Germinal center (tissue), 1 donor: ENCODE measurements at places on chromosomes 5 and 9.

- no peak for DNase-seq
Measured at GRCh38 chr9:123044586-123044985, 11.1 kb downstream of the GPR21 start.

- DNase-seq: no peak
Measured at GRCh38 chr9:2663461-2664173, 42.0 kb downstream of the VLDLR start.

- DNase-seq: no peak
Measured at GRCh38 chr9:109743696-109744095, 36.3 kb upstream of the PALM2AKAP2 start.

DNA sequence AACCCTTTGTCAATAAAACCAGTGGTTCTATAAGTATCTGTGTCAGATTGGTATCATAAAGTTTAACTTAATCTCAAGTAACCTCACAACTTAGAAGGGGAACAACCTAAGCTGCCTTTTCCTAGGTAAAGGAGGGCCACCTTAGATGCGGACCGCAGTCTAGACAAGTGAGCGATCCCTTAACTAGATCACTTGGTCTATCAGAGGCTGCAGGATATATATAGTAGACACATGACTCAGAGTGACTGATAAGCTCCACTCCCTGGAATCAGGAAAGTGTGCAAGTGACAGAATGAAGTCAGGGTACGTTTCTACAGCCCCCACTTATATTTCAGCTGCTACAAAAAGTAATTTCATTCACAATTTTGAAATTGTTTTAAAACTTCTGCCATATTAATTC lies 7.4 kb downstream of the REEP5 start:
- DNase-seq: no peak

DNA sequence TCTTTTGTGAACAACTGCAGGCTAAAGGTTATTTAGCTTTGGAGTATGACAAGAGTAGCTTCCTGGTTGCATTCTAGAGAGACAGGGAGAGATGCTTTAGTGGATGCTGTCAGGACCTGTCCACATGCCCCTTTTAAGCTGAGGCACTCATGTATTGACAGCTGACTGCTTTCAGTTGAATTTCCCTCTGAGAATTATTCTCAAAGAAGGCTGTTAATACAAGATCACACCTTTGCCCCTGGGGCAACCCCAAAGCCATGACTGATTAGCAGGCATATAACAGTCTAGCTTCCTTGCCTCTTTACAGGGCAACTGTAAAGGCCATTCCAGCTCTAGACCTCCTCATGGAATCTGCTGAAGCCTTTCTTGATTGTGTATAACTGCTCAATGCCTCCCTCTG lies 117.6 kb upstream of the ATP10B start:
- no peak for DNase-seq
